GM19239 (cell line): ENCODE measurements at places on chromosomes 16 and 17.

DNA sequence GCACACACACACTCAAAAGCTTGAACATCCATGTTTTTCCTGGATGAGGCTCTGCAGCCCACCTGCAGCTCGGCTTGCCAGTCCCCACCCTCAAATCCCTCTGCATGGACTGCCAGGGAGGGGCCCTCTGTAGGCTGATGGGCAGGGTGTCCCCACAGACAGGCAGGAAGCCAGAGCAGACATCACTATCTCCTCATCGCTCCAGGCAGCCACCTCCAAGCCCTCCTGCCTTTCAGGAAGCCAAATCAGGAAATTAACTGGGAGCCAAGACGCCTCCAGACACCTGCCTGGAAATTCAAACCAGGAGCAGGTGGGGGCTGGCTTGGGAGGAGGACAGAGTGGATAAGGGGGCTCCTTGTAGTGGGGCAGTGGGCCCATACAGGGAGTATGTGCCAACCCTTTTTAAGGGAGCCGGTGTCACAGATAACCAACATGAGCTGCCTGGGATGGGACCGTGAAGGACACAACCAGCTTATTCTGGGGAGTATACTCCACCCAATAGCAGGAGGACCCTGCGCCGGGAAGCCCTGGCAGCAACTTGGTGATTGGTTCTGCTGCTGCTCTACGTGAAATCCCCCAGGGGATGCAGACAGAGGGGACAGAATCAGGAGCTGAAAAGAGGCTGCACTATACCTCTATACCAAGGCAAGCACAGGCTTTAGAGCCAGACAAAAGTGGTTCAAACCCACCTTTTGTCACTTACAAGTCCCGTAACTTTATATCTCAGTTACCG lies 139.1 kb downstream of the CCT6B start:
- no peak for DNase-seq

DNA sequence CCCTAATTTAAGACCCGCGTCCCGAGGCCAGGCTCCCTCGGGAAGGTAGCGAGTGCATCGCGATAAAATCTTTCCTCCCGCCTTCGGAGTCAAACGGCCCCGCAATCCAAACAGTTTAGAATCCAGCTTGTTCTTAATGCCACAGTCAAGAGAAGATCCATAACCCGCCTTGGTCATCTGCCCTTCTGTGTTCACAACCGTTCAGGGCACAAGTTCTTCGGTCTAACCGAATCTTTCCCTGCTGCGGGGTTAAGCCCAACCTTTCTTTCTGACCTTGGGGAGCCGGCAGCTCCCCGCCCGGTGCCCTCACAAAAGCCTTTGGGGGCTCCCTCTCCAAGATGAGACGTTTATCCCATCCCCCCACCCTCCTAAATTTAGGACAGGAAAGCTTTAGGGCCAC lies 30.3 kb downstream of the CPSF4L start:
- no peak for DNase-seq

GRCh38 chr17:80999536-81000333 lies 8.1 kb downstream of the CHMP6 start:
- DNase-seq: no peak

DNA sequence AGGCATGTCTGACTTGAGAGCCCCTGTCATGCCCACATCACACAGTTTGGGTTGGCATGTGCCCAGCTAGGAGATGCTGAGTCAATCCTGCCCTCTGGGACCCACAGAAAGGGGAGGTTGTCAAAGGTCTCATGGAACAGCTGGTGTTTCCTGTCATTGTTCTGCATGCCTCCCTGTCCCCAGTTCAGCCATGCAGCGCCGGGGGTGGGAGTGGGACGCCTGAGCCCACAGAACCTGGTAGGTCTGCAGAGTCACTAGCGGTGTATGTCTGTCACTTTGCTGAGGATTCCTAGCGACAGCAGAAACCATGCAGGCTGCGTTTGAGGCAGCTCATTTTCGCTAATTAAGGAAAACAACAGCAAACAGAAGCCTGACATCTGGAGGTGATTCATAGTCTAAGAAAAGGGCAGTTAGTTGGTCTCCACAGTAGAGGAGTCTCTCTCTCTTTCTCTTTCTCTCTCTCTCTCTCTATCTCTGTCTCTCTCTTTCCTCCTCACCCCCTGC lies 19.6 kb upstream of the CCL1 start:
- DNase-seq: no peak

- DNase-seq: no peak
These were observed 129.6 kb downstream of the MRM1 start for GRCh38 chr17:36730857-36731490.

GRCh38 chr16:6947291-6947690 lies 385.4 kb upstream of the RBFOX1 start:
- DNase-seq: no peak

DNA sequence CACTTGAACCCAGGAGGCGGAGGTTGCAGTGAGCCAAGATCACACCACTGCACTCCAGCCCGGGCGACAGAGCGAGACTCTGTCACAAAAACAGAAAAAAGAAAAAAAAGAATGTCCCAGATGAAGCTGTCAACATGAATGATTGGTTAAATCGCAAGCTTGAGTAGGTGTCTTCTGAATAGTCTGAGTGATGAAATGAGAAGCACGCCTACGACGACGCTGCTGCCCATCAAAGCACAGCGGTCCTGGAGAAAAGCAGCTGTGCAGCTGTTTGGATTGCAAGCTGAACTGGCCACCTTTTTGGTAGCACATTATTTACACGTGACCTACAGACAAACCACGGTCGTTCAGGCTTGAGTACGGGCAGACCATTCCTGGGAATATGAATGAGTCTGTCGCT lies 12.5 kb downstream of the ADCY9 start:
- DNase-seq: no peak

- no peak for DNase-seq
These were observed 57.9 kb downstream of the GNA13 start for GRCh38 chr17:64998436-64999190.

DNA sequence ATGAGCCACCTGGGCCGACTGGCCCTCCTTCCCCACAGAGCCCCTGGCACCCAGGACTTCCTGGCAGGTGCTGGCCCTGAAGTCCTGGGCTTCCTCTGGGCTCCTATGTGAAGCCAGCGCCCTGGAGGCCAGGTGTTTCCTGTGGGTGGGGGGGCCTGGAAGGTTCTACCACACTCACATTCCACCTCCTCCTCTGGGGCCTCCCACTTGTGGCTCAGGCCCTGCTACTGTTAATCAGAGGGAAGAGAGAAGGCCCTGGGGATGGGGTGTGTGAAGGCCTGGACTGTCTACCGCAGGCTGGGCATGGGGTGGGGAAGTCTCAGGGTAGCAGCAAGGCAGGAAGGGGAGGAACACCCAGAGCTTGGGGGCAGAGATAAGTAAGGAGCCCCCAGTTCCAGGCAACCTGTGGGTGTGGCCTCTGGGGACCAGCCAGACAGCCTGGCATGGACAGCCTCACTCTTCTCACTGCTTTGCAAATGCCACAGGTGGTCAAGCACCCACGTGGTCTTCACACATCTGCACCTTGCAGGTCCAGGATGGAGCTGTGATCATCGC lies 111.9 kb upstream of the TNRC6C start:
- DNase-seq: no peak

- DNase-seq: no peak
These were observed 1.8 kb upstream of the RARA start for GRCh38 chr17:40307001-40307730.

GRCh38 chr17:32494621-32495358 lies 8.0 kb downstream of the CDK5R1 start:
- no peak for DNase-seq

- no peak for DNase-seq
These were observed 24.1 kb downstream of the PSMD7 start for GRCh38 chr16:74320707-74321106.

GRCh38 chr17:83037084-83037873 lies 42.1 kb upstream of the METRNL start:
- no peak for DNase-seq

GRCh38 chr16:79097166-79097565 lies 503.4 kb downstream of the MAF start:
- DNase-seq: no peak

DNA sequence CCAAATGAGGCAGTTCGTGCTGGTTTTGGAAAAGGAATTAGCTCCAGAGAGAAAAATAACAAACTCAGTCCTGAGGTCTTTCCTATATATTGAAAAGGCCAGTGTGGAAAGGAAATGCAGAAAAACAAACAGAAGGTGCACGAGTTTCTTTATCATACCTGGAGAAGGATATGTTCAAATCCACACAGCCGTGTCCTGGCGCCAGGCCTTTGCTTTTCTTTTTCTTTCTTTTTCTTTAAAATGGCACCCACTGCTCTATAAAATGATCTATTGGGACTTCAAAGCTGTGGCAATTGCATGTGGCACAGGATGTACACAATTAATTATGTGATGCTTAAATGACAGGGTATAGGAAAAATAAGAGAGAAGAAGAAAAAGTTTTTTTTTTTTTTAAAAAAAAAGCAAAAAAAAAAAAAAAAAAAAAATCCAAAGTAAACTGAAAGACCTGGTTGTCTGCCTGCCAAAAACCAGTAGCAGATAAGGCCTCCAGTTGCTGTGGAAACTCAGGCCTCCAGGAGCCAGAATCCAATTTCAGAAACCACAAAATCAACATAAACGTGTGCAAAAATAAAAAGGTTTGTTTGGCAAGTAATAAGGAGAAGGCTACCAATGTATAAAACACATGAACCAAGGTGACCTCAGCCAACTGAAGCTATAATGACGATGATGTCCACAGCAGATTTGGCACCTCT lies 957.6 kb upstream of the SOX9 start:
- DNase-seq: no peak

GRCh38 chr17:336110-337021 lies 16.2 kb downstream of the RPH3AL start:
- DNase-seq: no peak

GRCh38 chr16:20510323-20510722 lies 59.0 kb downstream of the ACSM2A start:
- DNase-seq: no peak

GRCh38 chr17:45433159-45433535 lies 477 bp upstream of the ARHGAP27 start:
- DNase-seq: no peak

DNA sequence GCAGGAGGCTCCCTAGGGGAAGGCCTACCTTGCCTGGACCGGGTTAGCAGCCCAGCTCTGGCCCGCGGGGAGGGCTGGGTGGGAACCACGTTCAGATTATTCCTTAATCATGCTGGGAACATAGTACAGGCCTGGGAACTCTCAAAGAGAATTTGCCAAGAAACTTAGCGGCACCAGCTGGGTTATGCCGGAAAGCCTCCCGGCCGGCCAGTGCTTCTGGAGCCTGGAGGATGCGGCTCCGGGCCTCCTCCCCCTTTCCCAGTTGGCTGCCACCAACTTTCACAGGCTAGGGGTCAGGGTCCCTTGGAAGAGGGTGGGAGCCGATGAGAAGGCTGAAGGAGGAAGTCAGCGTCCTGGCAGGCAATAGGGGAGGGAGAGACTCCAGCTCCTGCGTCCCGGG lies 10.8 kb downstream of the NGFR start:
- no peak for DNase-seq
